ENCODE measurements at places on chromosomes 2 and 18.

GRCh38 chr2:108853421-108853820, 66.8 kb downstream of the CCDC138 start:
- no peak for DNase-seq

DNA sequence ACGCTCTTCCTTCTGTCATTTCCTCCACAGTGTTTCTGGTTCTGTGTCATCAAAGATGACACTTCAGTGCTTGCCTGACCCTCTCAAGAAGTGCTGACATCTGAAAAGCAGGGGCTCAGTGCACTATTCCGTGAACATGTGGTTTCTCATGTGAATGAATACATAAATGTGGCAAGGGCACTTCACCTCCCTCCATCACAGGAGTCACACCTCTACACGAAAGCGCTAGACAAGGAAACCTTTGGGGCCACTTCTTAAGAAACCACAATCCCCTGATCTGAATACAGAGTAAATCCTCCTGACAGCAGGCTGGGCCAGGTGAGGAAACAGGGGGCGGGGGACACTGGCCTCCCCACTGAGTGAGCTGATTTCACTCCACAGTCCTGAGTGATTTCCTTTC, 145.8 kb upstream of the ACAA2 start:
- no peak for DNase-seq

GRCh38 chr18:12255626-12256026, 1.5 kb downstream of the CIDEA start:
- DNase-seq = no peak

DNA sequence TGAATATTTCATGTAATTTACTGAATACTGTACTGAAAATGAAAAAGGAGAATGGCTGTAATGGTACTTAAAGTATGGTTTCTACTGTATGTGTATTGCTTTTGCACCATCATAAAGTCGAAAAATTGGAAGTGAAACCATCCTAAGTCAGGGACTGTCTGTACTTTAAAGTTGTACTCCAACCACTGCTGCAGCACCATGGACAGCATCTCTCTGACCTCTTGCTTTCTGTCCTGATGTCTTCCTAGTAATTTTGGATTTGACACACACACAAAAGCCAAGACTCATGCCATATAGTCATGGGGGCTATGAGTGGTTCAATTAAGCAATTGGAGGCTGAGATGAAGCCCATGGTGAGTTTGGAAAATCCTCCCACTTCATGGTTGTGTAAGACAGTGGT, 256.3 kb upstream of the PKDCC start:
- no peak for DNase-seq

DNA sequence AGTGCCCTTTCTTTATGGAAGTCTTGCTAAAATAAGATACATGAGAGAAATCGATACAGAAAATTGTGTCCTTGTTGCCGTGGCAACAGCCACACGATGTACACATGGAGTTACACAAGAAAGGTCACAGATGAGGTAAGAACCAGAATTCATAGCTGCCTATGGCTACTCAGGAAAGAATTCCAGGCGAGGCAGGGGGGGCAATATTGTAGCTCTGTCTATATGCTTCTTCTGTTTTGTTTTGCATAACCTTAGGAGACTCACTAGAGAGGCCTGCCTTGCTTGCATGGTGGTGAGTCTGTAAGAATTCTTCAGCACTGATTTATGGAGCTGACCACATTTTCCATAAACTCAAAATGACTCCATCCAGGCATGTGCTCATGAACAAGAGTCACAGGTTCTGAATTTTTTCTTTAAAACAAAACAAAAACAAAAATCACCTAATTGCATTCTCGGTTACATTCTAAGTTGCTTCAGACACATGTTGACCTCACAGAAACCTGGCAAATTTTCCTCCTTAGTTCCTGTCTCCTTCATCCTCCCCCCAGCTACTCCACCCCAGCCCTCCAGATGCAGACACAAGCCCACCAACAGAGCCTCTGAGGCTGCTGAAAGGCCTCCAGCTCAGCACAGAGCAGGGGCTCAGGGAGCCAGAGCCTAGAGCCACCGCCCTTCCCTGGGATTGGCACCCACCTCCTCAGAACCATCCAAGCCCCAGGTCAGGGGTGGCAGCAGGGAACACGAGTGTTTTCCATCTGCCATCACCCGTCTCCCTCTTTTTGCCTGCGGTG, 183.5 kb downstream of the ANTXR1 start:
- DNase-seq = no peak

- no peak for DNase-seq
Observed at GRCh38 chr2:86416146-86416545, 25.0 kb upstream of the KDM3A start.

DNA sequence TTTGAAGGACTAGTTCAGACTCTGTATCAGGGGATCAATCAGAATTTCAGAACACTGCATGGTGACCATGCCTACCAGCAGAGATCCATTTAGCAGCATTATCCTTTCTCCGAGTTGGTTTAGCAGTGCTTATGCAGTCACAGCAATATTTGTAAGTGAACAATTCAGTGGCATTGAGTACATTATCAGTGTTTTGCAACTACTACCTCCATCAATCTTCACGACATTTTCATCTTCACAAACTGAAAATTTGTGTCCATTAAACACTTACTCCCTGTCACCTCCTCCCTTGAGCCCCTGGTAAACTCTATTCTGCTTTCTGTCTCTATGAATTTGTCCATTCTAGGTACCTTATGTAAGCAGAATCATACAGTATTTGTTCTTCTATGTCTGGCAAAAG, 20.1 kb downstream of the SLC9A2 start:
- no peak for DNase-seq

DNA sequence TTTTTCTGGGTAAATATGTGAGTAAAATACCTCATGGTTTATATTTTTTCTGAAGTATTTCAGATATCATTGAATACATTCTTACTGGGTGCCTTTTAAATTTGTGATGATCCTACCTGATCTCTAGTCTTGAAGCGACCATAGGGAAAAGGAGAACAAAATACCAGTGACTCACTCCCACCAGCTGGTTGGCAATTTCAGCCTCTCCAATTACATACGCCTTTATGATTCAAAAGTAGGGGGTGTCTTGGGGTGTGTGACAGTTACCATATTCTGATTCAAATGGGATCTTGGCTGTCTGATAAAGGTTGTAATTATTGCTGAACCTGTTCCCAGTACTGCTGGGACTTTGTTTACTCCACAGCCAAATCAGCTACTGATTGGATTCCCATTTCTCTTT, 175.9 kb upstream of the NXPH2 start:
- DNase-seq = no peak

DNA sequence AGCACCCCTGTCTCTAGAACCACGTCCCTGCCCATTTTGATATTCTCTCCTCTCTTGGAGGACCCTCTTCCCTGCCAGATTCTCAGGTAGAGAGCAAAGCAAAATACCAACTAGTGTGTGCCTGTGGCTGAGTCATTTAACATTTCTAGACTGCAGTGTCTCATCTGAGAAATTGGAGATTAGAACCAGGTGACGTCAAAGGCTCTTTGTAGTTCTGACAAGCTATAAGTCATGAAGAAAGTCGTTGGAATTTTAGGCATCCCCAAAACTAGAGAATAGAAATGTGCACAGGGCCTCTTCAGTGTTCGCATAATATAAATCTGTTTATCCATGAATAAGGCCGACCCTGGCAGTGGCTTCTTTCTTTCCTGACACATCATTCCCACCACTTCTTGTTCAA, 74.4 kb upstream of the TANC1 start:
- no peak for DNase-seq

DNA sequence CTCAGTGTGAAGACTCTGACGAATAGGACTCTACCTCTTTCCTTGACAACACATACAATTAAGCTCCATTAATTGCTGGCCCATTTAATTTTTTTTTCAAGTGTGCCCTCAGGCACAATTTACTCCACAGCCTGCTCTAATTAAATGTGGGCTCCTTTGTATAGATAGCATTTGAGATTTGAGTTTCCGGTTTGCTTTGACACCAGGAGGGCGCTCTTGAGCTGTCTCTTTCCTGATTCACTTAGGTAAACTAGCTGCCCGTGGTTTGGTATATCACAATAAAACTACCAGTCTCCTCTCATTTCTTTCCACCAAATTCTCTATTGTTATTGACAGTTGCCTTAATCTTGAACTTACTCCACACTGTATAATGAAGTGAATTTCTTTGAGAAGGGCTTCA, 666.0 kb downstream of the DSC3 start:
- DNase-seq = no peak

DNA sequence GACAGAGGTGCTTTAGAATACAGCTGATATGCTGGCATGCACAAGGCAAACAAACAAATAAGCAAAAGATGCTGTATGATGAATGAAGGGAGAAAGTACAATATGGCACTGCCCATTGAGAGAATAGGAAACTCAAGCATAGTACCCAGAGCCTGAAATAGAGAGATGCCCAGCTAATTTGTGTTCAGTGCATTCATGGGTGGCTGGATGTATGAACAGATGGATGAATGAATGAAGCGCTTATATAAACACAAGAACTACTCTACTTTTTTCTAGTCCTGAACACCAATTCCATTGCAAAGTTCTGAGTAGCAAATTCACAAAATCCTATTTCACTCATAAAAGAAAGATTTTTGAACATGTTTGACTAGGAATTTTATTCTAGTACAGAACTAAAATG, 756.3 kb downstream of the SATB2 start:
- no peak for DNase-seq

DNA sequence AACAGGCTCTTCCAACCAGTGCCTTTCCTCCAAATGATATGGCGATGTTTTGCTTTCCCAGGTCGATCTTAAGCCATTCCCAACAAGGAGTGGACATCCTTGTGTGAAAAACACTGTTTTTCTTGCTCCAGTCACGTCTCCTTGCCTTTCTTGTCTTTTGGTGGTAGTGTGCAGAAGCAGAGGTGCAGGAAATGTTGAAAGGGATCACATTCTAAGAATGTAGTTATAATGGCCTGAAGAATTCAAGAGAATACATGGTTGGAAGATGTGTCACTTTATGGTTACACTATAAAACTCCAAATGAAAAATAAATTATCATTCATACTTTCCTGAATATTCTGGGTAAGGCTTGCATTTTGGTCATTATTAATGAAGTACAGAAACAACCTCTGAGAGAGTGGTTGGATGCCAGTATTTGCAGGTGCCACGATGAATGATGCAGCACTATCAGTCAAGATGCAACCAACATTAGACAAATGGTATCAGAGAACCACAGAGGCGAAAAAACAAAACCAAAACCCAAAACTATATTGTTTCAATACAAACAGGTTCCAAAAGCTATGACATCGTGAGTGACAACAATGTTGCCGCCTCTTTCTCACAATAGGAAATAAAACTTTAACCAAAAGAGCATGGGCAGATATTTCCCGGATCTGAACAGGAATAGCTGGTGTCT, 27.5 kb upstream of the POLE4 start:
- DNase-seq = no peak

GRCh38 chr2:241799522-241800197, 9.3 kb upstream of the NEU4 start:
- no peak for DNase-seq

GRCh38 chr2:177717831-177718618, 325.5 kb downstream of the AGPS start:
- no peak for DNase-seq

DNA sequence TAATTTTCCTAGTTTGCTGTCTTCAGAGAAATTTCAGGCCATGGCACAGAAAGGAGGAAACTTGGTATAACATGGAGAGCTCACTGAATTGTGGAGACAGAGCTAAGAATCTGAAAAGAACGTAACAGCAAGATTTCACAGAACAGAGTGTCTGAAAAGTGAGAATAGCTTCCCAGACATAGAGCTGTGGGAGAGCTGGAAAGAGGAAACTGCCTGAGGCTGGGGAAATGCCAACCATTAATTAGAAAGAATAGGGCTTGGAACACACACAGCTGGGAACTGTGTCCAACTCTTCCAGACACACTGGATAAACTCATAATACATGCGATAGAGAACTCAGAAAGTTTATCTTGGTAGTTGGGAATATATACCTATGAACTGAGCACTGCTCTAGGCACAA, 51.6 kb upstream of the KYNU start:
- DNase-seq = no peak

- no peak for DNase-seq
Observed at GRCh38 chr18:56727399-56727798, 76.2 kb downstream of the WDR7 start.

DNA sequence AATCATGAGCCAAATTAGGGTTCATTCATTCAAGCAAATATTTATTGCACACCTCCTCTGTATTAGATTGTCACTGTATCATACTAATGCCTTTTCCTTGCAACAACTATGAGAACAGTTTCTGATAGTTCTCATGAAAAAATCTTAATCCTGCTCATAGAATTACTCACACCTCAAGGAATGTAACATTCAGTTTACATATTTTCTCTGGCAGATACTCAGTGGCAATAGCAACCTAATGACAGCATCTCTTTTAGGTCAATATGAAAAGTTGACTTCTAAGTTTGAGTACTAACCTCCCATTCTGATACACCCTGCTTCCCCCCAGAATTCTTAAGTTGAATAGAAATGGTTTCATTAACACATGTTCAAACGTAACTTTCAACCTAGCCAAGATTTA, 132.0 kb downstream of the VWC2L start:
- DNase-seq = no peak

- no peak for DNase-seq
Observed at GRCh38 chr2:238872628-238873380, 24.9 kb downstream of the TWIST2 start.

- DNase-seq = no peak
Observed at GRCh38 chr2:127631541-127631996, 14.4 kb upstream of the GPR17 start.

DNA sequence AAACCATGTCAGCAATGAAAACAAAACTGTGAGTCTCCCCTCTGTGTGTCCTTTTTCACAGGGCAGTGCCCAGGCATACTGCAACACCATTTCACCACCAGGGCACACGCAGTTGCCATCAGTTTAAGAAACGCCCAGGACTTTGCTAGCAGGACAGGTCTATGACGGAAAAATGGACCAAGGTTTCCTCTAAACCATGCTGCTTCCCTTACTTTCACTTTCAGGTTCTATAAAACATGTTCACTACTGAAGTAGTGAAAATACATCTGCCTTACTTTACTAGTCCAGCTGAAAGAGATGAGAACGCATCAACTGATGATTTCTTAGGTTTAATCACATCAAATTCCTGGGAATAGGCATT, 110.5 kb downstream of the TCF4 start:
- DNase-seq = no peak

DNA sequence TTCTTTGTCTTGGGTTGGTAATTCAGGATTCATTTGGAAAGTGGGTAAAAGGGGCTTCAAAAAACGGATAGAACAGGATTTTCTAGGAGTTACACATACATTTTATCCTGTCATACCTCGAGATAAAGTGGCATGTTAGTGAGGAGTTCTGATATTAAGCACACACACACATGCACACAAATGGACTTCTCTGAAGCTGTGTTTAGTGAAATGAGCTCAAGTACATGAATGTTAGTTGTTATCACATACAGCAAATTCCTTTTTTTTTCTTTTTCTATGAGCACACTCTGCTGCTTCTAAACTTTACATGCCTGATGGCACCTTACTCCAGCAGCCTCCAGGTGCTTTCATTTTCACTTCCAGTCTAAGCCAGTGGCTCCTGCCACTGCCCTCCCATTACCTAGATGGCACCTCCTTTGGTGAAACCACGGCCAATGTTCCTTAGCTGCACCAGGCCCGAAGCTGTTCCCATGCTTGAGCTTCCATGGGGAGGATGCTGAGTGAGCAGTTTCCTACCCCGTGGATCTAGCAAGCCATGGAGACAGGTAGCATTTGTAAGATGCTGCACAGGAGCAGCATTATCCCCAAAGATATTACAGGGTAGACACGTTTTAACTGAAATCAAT, 49.7 kb downstream of the STAT1 start:
- DNase-seq = no peak

Measured in stimulated activated CD8-positive, alpha-beta memory T cell treated with anti-CD3 and anti-CD28 coated beads, Interleukin-15, amount 100 ng/mL, for 4 hours (primary cell).